ENCODE measurements at places on chromosomes 12 and 14.

DNA sequence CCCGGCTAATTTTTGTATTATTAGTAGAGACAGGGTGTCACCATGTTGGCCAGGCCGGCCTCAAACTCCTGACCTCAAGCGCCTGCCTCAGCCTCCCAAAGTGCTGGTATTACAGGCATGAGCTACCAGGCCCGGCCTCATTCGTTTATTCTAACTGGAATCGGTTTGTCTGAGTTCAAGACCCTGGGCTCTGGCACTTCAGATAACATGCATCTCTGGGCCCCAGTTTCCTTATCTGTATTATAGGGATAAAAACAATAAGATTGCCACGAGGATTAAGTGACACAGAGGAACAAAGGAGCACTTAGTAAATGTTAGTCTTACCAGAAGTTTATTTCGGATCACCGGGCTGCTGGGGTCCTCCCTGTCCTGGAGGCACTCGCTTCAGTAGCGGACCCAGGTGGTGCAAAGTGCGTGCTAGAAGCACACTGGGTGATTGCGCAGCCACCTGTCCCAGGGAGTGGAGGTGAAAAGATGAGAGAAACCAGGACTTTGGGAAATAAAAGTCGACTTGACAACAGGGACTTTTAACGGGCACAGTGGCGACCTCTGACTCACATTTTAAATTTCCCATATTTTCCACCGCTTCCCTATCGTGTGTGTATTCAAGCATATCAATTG is 37.5 kb downstream of the ACACB start:
- no peak for DNase-seq

GRCh38 chr12:77133566-77133965 is 68.2 kb upstream of the E2F7 start:
- no peak for DNase-seq

DNA sequence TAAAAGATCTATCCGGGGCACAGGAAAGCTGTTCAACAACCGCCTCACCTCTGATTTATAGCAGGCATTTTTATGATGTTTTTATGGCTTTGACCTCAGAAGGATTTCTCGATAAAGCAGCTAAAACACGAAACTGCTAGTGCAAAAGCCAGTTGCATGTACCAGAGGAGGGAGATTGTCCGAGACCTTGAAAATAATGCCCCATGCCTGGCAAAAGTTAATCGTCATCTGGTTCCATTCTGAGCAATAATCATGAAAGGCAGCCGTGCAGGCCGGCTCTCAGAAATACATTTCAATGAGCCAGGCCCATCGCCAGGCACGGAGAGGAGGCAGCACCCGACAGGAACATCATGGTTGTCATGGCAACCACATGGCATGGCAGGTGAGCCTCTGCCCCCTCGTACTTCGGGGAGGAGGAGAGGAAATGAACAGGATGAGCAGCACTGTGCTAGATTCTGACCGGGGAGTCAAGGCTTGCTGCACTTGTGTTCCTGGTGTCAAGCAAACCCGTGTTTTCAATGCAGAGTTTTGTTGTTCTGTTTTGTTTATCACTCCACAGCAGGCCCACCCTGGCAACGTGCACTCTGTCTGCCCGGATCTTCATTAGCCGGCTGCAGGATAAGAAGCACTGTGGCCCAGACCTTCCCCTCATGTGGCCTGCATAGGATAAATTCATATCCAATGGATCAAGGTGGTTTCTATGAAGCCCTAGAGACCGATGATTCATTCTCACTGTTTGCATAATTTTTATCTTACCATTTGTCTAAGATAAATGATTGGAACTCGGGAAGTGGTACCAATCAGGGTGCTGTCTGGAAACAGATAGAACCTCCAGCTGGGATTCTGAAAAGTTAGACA is 160.2 kb downstream of the RIMBP2 start:
- peak; percentile 92 for DNase-seq

GRCh38 chr14:25150934-25151790 is 101.2 kb upstream of the STXBP6 start:
- peak; percentile 55 for DNase-seq

GRCh38 chr14:59360923-59361794 is 104.0 kb downstream of the GPR135 start:
- DNase-seq: peak; percentile 83

- no peak for DNase-seq
These were observed 147.7 kb downstream of the CALM1 start for GRCh38 chr14:90544566-90544965.

DNA sequence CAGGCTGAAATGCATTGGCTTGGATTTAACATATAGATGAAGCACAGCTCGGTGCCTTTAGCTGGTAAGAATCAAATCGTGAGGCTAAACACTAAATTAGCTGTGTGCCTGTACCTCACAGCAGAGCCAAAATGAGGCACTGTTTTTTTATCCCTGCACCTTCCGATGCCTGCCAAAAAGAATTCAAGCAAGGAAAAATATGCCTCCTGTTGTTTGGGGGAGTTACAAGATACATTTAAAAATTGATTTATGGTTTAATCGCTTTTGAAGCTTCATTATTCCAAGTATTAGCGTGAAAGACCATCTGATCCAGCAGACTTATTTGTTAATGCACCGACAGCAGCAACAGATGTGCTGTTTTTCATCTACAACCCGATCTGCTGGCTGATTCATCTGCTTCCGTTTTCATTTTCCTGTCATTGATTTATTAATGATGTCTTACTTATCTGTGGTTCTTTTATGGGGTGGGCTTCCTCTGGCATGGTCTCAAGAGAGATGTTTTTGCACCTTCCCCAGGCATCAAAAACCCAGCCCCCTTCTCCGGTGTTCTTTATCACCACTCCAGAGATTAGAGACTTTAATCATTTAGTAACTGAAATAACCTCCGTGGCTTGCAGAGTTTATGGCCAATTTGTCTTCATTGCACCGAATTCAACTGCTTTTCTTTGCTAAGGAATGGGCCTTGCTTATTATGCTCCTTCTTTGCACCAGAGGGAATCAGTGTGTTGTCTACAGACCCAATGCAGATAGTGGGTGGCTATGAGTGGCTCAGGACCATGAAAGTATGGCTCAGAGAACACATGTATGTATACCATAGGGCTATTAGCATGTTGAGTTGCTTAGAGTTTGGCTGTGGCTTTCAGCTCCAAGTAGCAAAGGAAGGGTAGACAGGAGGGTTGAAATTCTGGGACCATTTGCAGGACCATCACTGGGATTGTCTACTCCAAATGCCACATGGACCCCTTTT is 166.8 kb upstream of the TMEM260 start:
- DNase-seq: no peak

DNA sequence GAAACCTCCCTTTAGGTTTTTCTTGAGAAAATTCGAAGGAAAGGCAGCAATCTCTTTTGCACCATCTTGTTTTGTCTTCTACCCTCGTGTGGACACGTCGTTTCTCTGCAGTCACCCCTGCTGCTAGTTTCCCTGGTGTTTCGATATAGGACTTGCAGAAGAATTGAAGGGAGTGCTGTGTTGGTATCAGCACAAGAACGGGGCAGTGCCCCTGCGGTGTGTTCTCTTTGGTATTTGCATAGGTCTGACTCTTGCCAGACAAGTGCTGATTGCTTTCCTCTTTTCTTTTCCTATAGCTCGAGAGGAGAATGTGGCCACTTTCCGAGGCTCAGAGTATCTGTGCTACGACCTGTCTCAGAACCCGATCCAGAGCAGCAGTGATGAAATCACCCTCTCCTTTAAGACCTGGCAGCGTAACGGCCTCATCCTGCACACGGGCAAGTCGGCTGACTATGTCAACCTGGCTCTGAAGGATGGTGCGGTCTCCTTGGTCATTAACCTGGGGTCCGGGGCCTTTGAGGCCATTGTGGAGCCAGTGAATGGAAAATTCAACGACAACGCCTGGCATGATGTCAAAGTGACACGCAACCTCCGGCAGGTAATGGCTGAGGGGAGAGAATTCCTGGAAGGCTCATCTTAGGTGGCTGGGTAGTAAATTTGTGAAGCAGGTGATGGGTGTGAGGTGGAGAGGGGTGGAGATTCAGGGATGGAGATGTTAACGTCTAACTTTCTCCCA is 474.8 kb downstream of the NRXN3 start:
- no peak for DNase-seq

DNA sequence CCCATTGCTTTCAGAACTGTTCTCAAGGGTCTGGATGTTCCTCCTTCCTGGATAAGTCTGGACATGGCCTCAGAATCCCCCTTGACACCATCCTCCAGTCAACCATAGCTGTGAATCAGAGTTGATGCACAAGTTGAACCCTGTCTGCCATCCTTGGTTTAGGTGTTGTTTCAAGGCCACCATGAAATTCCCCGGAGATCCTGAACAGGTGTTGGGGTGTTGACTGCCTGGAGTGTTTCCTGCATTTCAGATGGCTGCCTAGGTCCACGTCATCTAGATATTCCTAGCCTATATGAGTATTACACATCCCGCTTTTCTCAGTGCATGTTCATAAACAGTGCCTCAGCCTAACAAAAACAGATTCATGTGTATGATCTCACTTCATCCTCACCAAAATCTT is 86.7 kb upstream of the PWP1 start:
- no peak for DNase-seq

DNA sequence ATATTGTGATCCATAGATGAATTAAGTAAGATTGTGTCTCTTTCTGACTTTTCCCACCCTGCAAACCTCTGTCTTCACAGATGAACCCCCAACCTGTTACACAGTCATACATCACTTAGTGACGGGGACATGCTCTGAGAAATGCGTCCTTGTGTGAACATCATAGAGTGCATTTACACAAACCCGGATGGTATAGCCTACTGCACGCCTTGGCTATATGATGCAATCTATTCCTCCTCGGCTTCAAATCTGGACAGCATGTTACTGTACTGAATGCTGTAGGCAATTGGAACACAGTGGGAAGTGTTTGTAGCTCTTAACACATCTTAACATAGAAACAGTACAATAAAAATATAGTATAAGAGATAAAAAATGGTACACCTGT is 7.4 kb upstream of the TESPA1 start:
- DNase-seq: no peak

DNA sequence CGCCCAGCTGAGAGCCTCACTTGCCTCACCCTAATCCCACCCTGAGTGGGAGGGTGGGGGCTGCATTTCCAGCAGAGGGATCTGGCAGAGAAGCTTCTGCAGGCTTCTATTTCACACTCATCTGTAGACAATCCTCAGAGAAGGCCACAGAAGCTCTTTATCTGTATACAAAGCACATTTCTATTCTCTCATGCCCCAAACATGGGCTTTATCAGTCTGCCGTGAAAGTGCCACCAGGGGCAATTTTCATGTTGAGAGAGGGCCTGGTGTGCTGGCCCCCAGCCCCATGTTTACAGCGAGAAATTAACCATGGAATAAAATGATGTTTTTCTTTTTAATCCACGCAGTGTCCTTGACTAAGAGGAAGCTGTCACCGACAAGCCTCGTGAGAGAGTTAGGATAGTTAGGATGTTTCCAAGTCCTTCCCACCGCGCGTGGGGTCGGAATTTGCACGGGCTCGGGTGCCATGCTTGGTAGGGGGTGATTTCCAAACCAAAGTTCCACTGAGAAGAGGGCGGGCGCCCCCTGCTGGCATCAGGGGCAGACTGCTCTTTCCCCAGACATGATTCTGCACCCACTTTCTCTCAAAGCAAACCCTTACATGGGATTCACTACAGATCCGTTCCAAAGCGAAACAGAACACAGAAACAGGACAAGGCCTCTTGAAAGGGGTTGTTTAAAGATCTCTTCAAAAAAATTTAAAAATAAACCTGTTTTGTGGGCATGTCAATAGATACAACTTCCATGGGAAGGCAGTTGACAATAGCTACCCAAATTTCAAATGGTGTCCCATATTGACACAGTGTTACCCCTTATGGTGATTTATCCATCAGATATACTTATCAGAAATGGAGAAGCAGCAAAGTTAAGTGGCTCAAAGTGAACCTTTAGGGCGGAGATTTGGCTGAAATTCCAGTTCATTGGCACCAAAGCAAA is 19.4 kb downstream of the BDKRB1 start:
- peak; percentile 79 for DNase-seq

- DNase-seq: no peak
These were observed 34.9 kb upstream of the AEBP2 start for GRCh38 chr12:19404242-19404880.

GRCh38 chr12:94116191-94116590 is 32.2 kb upstream of the PLXNC1 start:
- DNase-seq: no peak

DNA sequence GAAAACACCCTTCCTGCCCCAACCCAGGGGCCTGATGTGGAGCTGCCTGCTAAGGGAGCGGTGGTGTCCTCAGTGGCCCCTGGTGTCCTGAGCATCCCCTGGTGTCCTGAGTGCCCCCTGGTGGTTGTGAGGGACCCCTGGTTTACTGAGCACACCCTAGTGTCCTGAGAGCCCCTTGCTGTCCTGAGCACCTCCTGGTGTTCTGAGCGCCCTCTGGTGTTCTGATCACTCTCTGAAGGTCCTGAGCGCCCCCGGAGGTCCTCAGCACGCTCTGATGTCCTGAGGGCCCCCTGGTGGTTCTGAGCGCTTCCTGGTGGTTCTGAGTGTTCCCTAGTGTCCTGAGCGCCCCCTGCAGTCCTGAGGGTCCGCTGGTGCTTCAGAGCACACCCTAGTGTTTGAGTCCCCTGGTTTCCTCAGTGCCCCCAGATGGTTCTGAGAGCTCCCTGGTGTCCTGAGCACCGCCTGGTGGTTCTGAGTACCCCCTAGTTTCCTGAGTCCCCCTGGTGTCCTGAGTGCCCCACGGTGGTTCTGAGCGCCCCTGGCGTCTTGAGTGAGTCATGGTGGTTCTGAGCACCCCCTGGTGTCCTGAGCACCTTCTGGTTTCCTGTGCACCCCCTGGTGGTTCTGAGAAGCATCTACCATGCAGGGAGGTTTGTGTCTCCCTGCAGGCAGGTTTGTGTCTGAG is 1004.2 kb downstream of the TMEM121 start:
- DNase-seq: no peak

- no peak for DNase-seq
These were observed 32.8 kb downstream of the SIX1 start for GRCh38 chr14:60616461-60616959.

DNA sequence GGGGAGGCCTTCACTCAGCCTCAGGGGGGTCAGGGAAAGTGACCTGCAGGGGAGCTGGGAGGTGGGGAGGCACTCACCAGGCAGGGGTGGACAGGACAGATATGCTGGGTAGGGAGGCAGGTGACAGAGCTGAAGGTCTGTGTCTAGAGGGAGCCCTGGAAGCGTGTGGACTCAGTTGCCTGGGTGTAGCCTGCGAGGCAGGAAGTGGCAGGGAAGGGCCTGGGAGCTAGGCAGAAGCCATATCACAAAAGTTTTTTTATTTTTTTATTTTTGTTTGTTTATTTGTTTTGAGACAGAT is 39.3 kb downstream of the ARL6IP4 start:
- DNase-seq: no peak

DNA sequence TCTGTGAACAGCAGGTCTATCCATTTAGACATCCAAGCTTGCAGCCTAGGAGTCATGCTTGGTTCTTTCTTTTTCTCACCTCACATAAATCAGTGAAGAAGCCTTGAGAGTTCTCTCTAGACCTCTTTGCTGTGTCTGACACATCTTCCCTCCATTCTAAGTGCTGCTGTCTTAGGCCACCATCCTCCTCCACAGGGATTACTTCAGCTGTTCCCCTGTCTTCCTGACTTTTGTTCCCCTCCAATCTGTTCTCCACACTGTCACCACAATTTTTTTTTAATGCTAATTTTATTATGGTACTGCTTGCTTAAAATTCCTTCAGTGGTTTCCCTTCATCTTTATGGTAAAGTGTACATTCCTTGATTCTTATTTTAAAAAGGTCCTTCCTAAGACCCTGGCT is 71.8 kb downstream of the DERA start:
- DNase-seq: no peak

GRCh38 chr12:54262403-54262925 is 17.5 kb downstream of the CBX5 start:
- no peak for DNase-seq

GRCh38 chr14:73630009-73630780 is 14.6 kb upstream of the DNAL1 start:
- no peak for DNase-seq

GRCh38 chr14:89849931-89850330 is 104.6 kb downstream of the EFCAB11 start:
- no peak for DNase-seq
